ENCODE measurements at places on chromosomes 3 and 15.
A peak's percentile ranks its signal among the peaks of the same experiment; 100 is the strongest.

GRCh38 chr3:134655706-134656105 lies 4.9 kb upstream of the KY start:
- no peak for DNase-seq

- no peak for DNase-seq
Observed at GRCh38 chr15:68501616-68502015, 69.7 kb upstream of the ITGA11 start.

DNA sequence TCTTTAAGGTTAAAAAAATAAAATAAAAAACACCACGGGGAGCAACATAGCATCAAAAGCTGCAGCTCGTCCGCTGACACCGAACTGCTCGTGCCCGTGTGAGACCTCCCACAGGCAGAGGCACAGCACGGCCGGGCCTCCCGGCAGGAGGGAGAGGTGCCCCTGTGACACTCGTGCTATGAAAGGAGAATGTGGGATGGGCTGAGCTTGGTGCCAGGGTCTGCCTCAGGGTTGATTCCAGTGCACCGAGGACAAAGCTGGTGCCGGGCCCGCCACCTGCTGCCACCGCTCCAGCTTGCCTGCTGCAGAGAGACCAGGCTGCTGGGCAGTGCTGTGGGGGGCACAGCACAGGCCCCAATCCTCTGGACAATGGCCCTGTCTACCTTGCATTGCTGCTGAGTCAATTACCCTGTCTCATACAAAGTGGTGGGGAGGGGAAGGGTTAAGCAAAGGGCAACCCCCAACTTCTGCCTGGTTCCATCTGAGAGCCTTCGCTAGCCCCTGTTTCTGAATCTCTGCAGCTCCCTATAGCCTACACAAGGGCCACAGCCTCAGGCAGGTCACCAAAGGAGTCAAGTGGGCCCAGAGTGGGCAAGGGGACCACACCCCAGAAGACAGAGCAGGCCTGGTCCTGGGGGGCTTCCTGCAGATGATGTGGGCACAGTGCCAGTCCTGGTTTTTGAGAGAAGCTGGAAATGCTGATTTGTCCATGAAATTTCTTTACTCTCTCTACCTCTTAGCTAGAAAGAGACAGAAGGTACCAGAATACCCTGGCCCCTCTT lies 74.0 kb upstream of the SNRPA1 start:
- no peak for DNase-seq

GRCh38 chr3:172355836-172356235 lies 92.4 kb downstream of the GHSR start:
- no peak for DNase-seq

DNA sequence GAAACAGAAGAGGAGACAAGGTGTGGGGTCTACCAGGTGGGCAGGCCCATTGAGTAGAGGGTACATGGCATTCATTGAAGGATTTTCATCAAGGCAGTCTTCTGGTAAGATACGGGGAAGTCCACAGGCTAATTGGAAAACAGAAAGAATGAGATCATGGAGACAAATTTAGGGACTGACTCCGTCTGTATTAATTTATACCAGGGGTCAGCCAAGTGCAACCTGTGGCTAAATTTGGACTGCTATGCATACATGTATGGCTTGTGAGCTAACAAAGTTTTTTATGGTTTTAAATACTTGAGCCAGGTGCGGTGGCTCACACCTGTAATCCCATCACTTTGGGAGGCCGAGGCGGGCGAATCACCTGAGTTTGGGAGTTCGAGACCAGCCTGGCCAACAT lies 21.1 kb upstream of the SNRPN start:
- no peak for DNase-seq

DNA sequence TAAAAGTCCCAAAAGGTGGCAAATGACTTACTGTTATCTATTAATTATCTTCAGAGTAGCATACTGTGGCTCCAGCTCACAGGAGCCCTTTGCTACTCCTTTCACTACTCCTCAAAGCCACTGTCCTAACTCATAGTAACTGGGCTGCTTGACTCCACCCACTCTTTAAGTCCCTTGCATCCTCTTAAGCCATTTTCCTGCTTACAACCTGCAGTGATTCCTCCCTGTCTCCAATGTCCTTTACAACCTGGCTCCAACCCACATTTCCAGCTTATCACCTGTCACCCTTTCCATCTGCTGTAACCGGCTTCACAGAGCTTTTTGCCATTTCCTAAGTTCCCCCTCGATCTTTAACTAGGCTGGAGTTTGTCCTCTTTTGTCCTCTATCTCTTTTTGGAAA lies 388.1 kb downstream of the FGF12 start:
- no peak for DNase-seq

DNA sequence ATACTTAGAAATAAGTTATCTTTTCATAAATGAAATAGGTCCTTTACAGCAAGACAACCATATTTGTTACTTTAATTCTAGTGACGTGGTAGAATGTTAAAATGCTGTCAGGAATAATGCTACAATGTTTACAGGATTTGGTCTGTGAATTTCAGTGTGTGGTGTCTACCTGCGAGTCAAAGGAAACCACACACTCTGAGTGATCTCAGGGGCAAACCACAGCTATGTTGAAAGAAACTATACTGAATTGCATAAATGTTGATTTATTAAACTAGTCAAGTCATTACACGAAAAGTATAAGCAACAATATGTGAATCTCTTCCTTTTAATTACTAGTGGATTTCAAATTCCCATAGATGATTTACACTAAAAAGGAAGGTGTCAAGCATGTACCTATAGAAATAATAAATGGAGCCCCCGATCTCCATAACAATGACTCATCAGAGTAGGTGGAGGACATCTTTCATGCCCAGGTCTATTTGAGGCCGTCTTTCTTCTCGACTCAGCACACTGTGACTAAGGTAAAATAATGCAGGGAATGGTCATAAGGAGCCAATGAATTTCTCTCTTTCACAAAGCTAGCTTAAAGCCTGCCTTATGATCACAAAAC lies 463.0 kb downstream of the ERC2 start:
- DNase-seq: no peak

GRCh38 chr15:73982222-73982962 lies 9.7 kb downstream of the STOML1 start:
- DNase-seq: no peak

DNA sequence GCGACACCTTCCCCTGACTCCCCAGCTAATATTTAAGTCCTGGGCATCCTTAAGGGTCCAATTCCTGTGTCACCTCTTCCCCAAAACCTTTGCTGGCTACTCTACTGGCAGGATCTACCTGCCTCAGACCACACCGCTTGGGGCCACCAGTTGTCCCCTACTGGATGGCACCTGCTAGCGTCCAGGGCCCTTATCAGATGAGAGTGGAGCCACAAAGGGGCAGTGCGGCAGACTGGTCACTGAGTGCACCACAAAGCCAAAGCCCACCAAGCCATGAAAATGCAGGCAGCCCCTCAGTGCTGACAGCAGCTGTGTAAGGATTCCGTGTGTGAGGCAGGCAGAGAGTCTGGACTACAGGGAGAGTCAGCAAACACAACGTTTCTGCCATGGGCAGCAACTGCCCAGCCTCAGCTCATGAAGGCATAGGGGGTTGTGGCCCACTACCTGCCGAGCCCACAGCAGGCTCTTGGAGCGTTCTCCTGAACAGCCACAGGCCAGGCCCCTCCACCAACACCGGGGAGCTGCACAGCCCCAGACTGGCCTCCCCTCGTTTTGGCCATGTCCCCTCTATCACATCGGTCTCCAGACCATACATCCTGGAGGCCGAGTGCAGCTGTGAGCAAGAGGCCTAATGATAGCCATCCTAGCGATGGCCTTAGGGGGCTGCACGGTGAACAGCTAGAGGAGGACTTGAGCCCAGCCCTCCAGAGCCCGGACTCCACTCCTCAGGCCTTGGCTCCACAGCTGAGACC lies 32.3 kb downstream of the ALDH1L1 start:
- no peak for DNase-seq

DNA sequence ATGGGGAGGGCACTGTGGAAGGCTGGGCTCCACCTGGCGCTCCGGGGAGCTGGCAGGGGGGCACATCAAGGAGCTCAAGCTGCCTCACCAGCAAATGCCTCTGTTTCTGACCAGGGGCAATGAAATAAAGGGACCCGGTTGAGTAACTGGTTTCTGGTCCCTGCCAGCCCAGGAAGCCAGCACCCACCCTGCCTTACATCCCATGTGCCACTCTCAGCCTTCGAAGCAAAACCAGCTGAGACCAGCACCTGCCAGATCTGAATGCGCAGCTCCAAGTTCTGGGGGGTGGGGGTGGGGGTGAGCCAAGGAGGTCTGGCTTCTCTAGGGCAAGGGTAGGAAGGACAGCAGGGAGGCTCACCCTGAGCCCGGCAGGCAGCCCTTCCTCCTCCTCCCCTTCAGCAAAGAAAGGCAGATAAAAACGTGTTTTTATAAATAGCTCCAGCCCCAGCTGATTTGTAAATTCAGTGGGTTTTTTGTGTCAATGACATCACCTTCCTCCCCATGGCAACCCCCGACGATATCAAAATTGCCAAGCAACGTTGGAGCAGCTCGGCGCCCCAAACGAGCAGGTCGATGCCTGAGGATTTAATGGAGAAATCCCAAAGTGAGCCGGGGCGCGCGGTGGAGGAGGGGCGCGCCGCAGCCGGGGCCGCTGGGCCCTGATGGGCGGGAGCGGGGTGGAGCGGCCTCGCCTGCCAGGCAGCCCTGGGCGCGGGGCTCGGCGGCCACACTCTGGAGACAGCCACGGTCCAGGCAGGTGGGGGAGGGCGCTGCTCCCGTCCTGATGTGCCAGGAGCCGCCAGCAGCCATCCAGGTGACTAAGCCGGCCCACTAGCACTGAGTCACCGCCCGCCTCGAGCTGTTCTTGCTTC lies at the start of gene PAK6:
Gene PAK6 (plus strand): TSS at position 532 of the 872 bp plus-strand sequence. CDS start 25,723 bp downstream, outside the sequence.
- DNase-seq: no peak

DNA sequence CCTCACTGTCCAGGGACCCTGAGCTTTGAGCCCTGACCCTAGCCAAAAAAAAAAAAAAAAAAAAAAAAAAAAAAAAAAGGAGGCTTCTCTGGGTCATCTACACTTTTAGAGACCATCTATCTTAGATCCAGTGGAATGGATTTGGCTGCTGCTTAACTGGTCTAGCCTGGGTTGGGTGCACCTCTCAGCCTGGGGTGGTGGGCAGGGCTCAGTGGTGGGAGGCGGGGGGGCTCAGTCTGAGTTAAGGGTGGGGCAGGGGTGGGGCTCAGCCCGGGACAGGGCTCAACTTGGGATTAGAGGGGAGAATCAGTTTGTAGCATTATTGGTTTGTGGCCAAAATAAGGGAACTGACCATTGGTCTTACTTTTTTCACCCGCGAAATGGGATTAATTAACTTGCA lies 139.2 kb downstream of the TPRA1 start:
- no peak for DNase-seq

GRCh38 chr3:73685061-73685460 lies 60.3 kb upstream of the PDZRN3 start:
- no peak for DNase-seq

DNA sequence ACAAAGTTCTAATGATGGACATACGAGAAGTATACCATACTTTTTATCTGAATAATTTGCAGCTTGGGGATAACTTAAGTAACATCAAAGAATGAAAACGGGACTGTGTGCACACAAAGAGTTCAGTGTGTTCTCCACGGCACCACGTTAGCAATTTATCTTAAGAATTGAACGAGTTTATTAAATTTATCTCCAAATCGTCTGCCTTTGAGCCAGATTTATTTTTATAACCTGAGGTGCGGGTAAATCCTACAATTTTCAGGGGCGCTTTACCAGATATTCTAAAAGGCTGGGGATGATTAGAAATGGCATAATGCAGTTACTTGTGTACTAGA lies 3.5 kb downstream of the CHD2 start:
- no peak for DNase-seq

- DNase-seq: no peak
Observed at GRCh38 chr3:173009410-173009809, 131.6 kb downstream of the SPATA16 start.

- peak; percentile 24 for DNase-seq
Observed at GRCh38 chr15:69679623-69680228, 227.1 kb downstream of the RPLP1 start.

DNA sequence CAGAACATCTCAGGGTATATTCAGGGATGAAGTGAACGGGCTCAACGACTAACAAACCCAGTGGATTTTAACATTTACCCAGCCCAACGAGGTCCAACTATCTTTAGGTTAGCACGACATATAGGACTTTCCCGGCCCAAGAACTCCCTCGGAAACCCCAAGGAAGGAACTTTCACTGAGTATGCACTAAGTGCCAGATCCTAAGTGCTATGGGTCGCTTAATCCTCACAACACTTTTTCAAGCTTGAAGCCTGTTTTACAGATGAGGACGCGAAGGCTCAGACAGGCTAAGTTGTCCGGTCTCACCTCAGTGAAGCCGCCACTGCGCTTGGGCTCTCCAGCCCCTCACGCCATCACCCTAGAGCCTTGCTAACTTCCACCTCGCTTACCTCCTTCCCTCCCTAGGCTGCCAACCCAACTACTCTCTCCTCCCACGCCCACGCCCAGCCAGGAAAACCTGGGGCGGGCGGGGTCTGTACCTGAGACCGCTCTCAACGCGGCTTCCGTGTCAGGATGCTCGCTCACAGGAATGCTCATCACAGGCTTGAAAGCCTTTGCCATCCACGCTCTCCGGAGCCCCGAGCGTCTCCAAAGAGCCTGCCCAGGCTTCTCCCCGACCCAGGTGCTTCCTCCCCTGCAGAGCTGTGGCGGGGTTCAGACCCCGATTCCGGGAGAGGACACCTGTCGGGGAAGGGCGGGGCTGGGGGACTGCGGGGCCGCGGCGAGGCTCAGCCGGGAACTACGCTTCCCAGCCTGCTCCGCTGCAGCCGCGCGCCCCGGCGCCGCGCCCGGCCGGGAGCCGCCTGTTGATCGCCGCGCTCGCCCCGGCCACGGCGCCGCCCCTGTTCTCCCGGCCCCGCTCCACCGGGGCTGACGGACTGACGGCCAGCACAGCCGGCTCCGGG lies at the start of gene TMOD2:
Gene TMOD2 (plus strand): TSS at position 806 of the 905 bp plus-strand sequence. CDS start 14,845 bp downstream, outside the sequence.
- peak; percentile 50 for DNase-seq

- DNase-seq: no peak
Observed at GRCh38 chr3:188573956-188574355, 420.0 kb downstream of the LPP start.

- no peak for DNase-seq
Observed at GRCh38 chr3:4174791-4175190, 128.4 kb upstream of the SETMAR start.
